ENCODE measurements at places on chromosomes 2 and 18.

- no peak for DNase-seq
Observed at GRCh38 chr2:167880415-167880814, 367.0 kb downstream of the STK39 start.

DNA sequence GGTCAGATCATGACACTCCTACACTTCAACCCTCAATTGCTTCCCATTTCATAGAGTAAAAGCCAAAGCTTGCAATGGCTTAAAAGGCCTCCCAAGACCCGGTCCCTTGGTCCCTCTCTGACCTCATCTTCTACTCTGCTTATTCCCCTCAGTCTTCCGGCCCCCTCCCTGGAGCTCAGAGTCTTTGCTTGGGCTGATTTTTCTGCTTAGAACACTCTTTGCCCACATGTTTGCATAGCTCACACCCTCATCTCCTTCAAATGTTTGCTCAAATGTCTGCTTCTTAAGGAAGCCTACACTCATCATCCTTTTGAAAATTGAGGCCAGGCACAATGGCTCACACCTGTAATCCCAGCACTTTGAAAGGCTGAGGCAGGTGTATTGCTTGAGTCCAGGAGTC lies 65.6 kb upstream of the CAPN13 start:
- DNase-seq = no peak

DNA sequence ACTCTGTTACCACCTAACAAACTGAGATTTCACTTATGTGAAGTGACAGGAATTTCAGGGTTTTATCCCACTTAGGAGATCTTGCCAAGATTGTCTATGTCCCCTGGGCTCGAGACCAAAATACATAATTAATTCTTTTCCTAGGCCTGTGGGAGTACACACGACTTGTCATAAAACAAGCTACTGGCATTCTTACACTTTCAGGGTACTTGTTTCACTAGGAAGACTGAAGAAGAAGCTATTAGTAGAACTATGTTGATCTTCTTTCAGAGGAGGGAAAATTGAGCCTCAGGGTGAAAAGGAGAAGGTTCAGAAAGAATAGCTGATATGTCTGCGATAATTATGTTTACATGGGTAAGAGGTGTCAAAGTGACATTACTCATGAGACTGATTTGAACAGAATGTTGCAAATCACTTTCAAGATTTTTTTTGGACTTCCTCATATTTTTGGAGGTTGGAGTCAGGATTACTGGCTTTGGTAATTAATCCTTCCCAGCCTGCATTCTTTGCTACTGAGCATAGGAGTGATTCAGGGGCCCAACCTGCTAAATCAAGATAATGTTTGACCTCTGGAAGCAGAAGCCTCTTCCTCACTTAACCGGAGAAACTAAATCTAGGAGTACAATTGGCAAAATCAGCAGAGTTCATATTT lies 240.0 kb upstream of the NT5C1B start:
- DNase-seq = no peak

DNA sequence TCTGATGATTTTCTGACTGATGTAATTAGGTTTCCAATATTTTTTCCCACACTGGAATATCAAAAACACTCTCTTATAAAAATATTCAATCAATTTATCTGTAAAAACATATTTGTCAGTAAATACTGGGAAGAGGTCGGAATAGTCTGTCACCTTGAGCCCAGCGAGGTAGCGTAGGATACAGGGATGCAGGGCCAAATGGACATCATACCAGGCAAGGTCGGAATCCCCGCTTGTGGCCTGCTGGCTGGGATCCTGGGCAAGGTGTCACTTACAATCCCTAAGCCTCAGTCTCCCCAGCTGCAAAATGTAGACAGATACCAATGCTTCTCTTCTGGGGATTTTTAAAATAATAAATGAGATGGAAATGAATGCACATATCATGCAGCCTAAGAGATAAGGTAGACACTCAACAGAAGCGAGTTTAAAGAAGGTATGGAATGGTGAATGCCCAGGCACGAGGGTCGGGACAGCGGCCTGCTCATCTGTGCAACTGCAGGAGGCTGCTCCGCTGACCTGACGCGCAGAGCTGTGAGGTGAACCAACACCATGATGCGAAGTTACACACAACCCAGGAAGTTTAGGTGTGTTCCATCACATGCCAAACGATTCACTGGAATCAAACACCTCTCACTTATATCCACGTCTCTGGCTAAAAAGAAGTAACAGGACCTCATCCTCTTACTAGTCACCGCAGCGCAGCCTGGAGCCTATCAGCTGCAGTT lies 98.2 kb downstream of the EIPR1 start:
- no peak for DNase-seq

- no peak for DNase-seq
Observed at GRCh38 chr2:137316075-137316474, 550.7 kb downstream of the THSD7B start.

GRCh38 chr18:54159906-54160305 lies 64.6 kb downstream of the MBD2 start:
- DNase-seq = no peak

DNA sequence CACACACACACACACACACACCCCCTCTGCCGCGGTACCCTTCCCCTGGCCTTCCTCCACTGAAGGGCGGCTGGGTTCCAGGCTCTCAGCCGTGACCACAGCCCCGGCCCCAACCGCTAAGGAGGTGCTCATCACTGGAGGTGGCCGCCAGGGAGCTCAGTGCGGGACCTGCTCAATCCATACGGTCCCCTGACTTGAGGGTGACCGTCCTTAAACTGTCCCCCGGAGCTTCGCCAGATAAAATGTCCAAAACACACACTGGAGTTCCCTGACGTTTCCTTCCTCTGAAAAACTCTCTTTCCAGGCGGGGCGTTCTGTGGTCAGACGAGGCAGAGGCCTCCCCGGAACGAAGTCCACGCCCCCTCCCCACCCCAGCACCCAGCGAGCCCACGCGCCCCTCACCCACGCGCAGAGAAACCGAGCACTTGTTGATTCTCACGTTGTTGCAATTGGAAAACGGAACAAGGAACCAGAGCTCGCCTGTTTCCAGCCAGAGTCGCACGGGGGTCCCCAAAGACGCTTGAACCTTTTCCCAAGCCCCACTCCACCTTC lies 1.4 kb downstream of the MBP start:
- DNase-seq = no peak

- no peak for DNase-seq
Observed at GRCh38 chr2:22037274-22037673, 913.5 kb downstream of the TDRD15 start.

GRCh38 chr18:9094307-9095226 lies 7.9 kb upstream of the NDUFV2 start:
- no peak for DNase-seq

DNA sequence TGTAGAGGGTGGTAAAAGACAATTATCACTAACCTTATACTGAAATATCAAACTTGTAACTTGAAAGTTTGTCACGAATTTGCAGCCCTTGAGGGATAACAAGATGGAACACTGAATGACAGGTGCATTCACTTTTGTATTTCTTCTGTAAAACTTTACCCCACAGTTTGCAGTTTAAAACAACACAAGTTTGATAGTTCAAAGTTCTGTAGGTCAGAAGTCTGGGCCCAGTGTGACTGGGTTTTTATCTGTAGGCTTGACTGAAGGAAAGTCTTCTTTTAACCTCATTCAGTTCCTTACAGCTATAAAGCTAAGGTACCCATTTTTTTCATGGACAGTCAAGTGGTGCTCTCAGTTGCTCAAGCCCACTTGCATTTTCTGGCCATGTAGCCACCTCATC lies 257.1 kb upstream of the NRXN1 start:
- DNase-seq = no peak

DNA sequence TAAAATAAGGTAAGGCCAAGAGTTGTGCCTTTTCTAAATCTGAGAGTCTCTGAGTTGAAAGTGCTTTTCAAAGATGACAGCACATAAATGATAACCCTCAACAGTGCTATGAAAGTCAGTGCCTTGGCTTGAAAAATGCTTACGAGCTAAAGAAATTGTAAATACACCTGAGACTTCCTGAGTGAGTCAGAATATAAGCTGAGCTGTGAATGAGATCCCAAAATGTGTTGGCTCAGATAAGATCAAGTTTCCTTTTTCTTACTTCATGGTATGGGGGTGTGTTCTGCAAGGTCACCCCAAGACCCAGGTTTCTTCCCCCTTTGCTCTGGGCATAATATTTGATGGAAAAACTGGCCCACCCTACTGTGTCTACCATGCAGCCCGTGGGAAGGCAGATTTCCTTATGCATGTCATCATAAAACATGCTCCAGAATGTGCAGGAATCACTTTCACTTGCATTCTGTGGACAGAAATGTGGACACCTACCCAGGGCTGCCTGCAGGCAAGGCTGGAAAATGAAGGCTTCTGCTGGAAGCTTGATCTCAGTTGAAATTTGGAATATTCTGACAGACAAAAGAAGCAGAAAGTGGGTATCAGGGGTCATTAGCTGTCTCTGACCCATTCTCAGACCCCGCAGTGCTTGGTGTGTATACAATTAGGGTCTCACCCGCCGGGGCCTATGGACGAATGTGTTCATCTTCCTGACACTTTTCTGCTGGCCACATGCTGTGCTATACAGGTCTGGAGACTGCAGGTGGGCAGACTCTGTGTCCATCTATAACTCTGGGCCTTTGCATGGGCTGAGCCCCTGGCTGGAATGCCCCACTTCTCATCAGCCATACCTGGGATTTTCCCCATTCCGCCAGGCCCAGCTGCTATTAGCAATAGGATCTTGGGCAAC lies 212.6 kb downstream of the SH3RF3 start:
- no peak for DNase-seq

DNA sequence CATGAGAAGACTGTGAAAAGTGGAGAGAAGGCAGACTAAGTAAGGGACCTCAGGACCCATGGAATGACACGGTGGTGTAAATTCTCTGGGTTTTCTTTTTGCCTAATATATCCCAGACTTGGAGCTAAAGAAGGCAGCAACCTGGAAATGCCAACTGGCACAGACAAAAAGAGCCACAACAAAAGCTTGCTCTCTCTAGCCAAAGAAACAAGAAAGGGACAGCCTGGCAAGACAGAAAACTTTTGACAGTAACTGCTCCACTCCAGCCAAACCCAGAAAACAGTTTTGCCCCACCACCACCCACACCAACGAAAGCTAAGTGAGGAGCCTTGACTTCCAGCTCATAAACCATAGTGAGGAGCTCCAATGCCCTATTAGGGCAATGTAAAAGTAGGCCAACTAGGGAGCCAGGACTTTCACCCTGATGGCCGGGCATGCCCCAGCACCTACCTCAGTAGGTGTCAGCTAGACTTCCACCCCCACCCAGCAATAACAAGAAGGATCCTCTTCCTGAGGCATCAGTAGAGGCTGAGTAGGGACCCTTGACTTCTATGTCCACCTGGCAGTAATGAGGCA lies 35.5 kb downstream of the PELI1 start:
- DNase-seq = no peak

DNA sequence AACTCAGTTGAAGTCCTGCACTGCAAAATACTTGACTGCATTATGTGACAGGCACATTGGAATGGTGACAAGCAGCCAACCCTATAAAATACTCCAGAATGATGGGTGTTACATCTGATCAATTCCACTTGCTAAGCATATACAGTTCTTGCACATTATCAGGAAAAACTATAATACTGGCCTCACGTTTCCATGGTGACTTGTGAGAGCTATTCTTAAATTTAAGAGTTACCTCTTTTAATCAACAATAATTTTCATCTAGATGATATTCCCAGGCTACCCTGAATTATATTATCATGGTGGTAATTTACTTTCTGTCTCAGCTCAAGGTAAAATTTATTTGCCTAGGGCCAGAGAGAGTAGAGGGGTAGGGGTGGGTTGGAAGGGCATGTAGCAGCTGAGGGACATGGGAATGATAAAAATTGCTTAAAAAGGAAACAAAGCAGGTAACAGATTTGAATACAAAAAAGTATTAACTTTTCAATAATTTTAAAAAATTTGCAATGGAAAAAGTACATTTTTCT lies 132.3 kb upstream of the PGAP1 start:
- no peak for DNase-seq

- no peak for DNase-seq
Observed at GRCh38 chr2:35787302-35788031, 568.1 kb upstream of the CRIM1 start.

- DNase-seq = no peak
Observed at GRCh38 chr2:238790833-238791230, 57.1 kb upstream of the TWIST2 start.

DNA sequence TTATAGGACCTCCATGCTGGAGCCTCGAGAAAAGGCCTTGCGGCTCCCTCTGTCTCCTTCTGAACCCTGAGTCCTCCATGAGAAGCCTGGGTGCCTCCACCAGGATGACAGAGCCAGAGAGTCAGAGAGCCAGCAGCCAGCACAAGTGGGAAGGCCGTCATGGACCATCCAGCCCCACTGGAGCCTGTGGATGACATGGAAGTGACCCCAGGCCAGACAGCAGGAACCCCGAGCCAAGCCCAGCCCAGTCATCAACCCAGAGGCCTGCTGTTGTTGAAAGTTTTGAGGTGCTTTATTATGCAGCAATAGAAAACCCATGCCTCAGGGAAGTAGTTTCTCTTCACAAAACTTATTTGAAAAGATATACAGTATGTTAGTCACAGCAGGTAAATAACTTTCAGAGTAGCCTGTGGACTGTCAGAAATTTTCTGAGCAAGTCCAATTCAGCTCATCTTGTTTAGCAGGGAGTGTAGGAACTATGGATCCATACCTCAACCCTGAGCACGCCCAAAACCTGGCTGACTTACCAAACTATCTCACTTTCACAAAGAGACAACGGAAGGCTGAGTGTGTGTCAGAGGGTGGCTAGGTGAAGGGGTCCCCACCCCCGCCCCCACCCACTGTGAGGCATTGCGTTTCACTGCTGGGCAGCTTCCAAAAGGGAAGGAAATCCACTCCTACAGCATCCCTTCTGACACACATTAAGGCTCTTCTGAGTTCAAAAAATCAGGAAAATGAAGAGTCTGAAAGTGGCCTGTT lies 79.9 kb upstream of the NDUFV2 start:
- no peak for DNase-seq

DNA sequence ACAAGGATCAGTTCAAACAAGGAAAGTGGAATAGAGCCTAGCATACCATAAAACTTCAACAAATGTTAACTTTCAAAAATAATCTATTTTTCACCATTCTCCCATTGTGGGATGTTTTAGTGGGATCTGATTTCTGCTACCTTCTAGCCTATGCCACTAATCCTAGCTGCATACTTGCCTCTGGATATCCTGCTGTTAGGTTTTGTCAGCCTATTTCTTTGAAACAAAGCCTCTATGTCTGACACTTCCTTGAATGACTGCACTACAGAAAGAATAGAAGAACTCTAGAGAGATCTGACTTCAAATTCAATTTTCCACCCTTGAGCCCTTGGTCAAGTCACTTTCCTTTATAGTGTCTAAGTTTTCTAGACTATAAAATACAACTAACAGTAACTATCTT lies 291.5 kb downstream of the PTH2R start:
- no peak for DNase-seq

- DNase-seq = no peak
Observed at GRCh38 chr2:96898641-96899412, 28.9 kb upstream of the SEMA4C start.

- no peak for DNase-seq
Observed at GRCh38 chr2:200786423-200786822, 25.3 kb upstream of the BZW1 start.

GRCh38 chr2:54741250-54741649 lies 17.8 kb downstream of the EML6 start:
- DNase-seq = no peak

All from cortex of kidney (tissue), 1 donor.